ENCODE measurements at places on chromosomes 4 and X.
A peak's percentile ranks its signal among the peaks of the same experiment; 100 is the strongest.

DNA sequence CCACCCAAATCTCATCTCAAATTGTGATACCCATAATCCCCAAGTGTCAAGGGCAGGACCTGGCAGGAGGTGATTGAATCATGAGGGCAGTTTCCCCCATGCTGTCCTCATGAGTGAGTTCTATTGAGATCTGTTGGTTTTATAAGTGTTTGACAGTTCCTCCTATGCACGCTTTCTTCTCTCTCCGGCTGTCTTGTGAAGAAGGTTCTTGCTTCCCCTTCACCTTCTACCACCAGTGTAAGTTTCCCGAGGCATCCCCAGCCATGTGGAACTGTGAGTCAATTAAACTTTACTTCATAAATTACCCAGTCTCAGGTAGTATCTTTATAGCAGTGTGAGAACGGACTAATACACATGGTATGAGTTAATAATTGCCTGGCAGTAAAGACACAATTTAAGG lies 581.7 kb upstream of the AMOT start:
- DNase-seq: no peak

- no peak for DNase-seq
These were observed 27.3 kb downstream of the ASMTL start for GRCh38 chrX:1425381-1425780.

DNA sequence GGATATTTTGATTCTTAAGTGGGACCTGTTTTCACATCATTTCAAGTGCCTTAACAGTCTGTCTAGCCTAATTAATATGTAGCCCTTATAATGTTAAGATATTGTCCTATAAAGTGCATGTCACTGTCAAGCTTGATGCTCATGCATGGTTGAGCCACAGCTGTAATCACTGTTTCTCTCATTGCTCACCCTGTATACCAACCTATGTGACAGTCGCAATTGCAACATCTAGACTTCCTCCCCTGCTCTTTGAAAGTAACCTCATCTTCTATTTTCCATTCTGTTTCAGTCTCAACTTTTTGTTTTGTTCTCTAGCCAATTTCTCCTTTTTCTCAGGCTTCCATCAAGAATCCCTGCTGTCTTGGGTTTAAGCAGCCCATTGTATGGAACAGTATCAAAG lies 24.4 kb upstream of the MSL3 start:
- no peak for DNase-seq

DNA sequence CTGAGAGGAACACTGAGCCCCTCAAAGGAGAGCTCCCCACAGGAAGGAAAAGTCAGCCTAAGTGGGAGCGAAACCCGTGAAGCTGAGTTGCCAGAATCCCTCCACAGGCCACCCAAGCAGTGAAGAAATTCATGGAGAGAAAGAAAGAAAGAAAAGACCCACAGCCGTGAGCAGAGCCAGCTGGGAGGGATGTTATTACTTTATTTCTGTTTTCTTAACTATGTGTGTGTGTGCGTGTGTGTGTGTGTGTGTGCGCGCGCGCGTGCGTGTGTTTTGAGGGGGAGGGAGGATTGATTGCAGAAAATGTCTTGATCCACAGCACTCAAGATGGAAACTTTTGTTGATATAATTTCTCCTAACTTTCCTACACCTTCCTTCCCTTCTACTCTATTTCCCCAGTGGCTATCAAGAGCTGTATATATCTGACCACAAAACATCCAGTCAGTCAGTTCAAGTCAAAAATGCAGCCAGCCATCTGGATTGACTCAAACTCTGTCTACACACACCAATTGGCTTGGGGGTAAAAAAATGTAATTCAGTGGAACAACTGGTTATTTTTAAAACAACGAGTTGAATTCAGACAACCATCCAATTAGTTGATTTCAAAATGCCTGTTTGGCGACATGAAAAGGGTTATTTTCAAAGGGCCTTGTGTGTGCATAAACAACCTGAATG lies 13.8 kb upstream of the GPC3 start:
- no peak for DNase-seq

- DNase-seq: peak; percentile 54
These were observed 2.1 kb upstream of the SRPK3 start for GRCh38 chrX:153778684-153779101.

Data from HEK293T (cell line).